ENCODE measurements at places on chromosomes 6 and 20. TPM values are rescaled to one million over a fixed set of nuclear protein-coding genes. Genes with fewer than 3 reads are reported as not detected.

The BMP7 gene
- 0.35 TPM for total RNA-seq

The LY6G6C gene
- not detected for total RNA-seq

The PNPLA1 gene
- not detected for total RNA-seq

The TASP1 gene
- total RNA-seq, result 10.9 TPM

The CNKSR3 gene
- total RNA-seq, result 5.8 TPM

The CST7 gene
- total RNA-seq, result not detected

The NHSL1 gene
- 3.5 TPM for total RNA-seq

The SLCO4A1 gene
- total RNA-seq, result 7.7 TPM

The ELOVL2 gene
- total RNA-seq, result 7.2 TPM

The KCNK5 gene
- 1.0 TPM for total RNA-seq

The LY6G6F gene
- total RNA-seq, result not detected

The SYCP2 gene
- 0.30 TPM for total RNA-seq

The TULP4 gene
- total RNA-seq, result 6.8 TPM

The ADTRP gene
- 1.0 TPM for total RNA-seq

The ANKRD66 gene
- total RNA-seq, result not detected

The OVOL2 gene
- total RNA-seq, result 0.21 TPM

The BPIFA1 gene
- not detected for total RNA-seq

The ZFP64 gene
- total RNA-seq, result 20.0 TPM

The XKR7 gene
- total RNA-seq, result not detected

The TMEM200A gene
- 0.08 TPM for total RNA-seq

The SALL4 gene
- total RNA-seq, result 1.3 TPM

The SUMO4 gene
- not detected for total RNA-seq

The PPIL1 gene
- 51.4 TPM for total RNA-seq

The EYS gene
- 0.02 TPM for total RNA-seq

The IMPG1 gene
- not detected for total RNA-seq

The ADAT2 gene
- 4.6 TPM for total RNA-seq

The B3GALT4 gene
- total RNA-seq, result 0.53 TPM

The TCFL5 gene
- 4.0 TPM for total RNA-seq

The SLC22A7 gene
- total RNA-seq, result not detected

The CD40 gene
- total RNA-seq, result 4.6 TPM

The NKAIN4 gene
- 6.4 TPM for total RNA-seq

The NT5E gene
- total RNA-seq, result 20.4 TPM

The ROS1 gene
- total RNA-seq, result 0.29 TPM

The ZSCAN23 gene
- total RNA-seq, result not detected

The ENPP4 gene
- total RNA-seq, result 0.29 TPM

The ZNF311 gene
- 0.14 TPM for total RNA-seq

All from A549 treated with RU486 at 1 μM for 4 hours (cell line).